Glutamatergic neuron (in vitro differentiated cells): ENCODE measurements at places on chromosomes 4 and X.

DNA sequence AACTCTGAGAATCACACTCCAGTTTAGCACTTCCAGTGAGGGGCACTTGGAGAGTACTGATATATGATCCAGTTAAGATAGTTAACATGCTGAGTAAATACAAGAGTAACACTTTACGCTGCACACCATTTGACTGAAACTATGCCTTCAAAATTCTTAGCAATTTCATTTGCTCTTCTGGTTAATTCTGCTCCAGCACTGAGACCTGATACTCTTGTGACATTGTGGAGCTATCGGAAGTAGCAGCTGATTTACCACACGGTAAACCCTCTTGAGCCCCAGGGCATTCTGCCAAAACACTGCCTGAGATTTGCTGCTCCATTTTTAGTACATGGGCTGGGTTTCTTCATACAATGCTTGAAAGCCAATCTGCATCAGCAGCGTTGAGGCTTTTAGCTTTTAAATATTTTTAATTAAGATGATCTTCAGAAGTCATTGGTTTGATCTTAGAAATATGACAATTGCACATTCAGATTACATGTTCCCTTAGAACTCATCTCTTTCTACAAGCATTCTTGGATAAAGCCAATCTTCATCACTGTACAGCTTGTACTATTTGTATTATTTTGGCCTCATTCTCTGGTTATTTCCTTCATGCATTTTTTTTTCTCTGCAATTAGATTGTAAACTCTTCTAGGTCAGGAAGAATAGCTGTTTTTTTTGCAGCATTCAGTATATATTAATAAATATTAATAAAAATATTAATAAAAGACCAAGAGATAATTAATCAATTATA lies 67.8 kb upstream of the ETNPPL start:
- DNase-seq, result no peak

GRCh38 chr4:76536373-76536689 lies 101.3 kb downstream of the SHROOM3 start:
- no peak for DNase-seq

DNA sequence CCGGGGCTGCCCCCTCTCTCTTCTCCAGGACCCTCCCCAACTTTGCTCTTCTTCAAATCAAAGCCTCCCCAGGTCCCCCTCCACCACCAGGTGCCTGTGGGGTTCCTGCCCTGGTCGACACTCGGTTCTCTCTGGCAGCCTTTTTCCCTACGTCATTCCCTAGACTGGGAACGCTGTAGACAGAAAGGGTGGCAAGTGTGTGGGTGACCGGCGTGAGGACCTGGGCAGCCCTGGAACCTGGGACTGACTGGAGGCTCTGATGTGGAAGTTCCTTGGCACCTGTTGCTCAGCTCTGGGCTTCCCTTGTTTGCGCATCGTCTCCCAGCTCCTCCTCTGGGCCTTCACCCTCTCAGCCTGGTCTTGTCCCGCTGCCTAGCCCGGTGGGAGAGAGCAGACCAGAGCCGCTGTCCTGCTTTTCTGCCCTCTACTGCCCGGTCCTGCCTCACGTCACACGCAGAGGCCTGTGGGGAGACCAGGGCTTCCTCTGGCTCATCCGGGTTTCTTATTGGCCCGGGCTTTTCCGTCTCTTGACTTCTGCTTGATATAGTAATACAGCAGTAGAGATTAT lies 1.3 kb downstream of the TACC3 start:
- no peak for DNase-seq

DNA sequence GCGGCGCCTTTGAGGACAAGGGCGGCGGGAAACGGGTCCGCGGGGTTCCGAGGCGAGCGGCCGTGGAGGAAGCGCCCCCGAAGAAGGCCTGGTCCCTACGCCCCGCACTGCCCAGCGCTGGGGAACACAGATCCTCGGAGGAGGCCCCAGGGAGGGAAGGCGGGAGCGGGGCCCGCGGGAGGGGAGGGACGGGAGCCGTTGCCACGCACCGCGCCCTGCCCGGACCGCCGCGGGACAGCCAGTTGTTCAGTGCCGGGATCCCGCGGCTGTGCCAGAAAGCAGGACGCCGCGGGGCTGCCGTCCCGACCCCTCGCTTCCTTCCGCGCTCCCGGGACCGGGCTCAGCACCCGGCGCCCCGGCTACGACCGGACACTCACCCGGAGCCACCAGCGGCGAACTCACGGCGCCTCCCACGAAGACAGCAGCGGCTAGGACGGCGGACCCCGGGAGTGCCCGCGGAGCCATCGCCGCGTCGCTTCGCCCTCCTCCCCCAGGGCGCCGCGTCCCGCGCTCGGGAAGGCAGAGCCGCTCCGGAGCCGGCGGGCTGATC lies 278 bp downstream of the RELL1 start:
- DNase-seq, result peak; percentile 67

- DNase-seq, result no peak
Measured at GRCh38 chr4:23171976-23172375, 479.2 kb downstream of the GBA3 start.

- DNase-seq, result no peak
Measured at GRCh38 chrX:26783512-26784225, 567.7 kb downstream of the MAGEB5 start.

- DNase-seq, result no peak
Measured at GRCh38 chr4:100826067-100826466, 308.2 kb upstream of the EMCN start.

DNA sequence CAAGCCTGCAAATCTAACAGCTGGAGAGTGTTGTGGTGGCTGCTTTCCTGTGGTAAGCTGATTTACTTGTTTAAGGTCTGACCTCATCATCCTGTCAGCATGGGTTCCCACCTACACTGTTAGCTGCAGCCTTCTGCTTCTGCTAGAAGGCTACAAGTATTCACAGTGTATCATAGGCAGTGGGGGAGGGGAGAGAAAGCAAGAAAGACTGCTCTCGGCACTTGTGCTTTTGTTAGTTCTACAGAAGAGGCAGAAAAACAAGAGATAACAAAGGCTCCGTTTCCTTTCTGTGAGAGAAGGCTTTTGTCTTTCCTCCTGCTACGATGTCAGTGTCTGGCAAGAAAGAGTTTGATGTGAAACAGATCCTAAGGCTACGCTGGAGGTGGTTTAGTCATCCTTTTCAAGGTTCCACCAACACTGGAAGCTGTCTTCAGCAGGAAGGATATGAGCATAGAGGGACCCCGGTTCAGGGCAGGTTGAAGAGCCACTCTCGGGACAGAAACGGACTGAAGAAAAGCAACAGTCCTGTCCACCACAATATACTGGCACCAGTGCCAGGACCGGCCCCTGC lies at the start of gene KLHL4:
Gene KLHL4, plus strand, starts transcription at position 232 of the 571 bp plus-strand sequence. Its CDS starts 92 bp downstream, at position 324.
- DNase-seq, result peak; percentile 30

DNA sequence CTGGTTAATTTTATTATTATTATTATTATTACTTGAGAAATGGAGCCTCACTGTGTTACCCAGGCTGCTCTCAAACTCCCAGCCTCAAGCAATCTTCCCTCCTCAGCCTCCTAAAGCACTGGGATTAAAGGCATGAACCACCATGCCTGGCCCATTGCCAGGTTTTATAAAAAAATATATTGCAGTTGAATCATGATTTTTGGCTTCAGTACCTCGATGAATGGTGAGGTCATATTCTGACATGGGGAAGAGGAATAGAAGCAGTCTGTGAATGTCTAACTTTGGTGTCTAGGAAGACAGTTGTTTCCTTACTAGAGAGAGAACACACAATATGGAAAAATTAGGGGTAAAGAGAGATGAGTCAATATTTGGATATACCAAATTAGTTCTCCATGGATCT lies 32.0 kb downstream of the CCSER1 start:
- DNase-seq, result no peak

- no peak for DNase-seq
Measured at GRCh38 chrX:11647138-11647537, 18.6 kb downstream of the ARHGAP6 start.

DNA sequence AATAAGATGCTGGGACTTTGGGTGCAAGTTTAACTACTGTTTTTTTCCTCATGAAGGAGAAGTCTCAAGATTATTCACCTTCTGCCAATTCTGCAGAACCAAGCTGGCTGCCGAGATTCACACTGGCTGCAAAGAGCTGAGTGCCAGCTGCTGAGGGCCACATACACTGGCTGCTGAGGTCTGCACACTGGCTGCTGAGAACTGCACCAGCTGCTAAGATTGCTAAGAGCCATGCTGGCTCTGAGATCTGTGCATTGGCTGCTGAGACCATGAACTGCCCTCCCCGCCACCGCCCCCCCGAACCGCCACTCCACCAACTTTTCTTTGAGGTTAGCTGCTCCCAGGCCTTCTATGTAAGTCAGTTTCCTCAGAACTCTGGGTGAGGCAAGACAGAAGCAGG lies 330.3 kb downstream of the CBLL2 start:
- no peak for DNase-seq

- DNase-seq, result peak; percentile 31
Measured at GRCh38 chr4:39637586-39638353, 895 bp downstream of the SMIM14 start.

DNA sequence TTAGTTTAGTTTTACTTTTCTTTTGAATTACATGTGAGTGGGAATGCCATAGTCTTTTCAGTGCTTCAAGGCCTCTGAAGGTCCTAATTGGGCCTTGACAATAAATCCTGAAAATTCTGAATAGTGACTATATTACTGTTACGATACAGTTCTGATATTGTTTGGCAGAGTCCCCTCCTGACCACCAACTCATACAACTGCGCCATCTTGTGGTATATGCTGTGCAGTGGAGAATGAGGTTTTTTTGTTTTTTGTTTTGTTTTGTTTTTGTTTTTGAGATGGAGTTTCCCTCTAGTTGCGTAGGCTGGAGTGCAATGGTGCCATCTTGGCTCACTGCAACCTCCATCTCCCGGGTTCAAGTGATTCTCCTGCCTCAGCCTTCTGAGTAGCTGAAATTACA lies 56.6 kb upstream of the CHRDL1 start:
- no peak for DNase-seq

DNA sequence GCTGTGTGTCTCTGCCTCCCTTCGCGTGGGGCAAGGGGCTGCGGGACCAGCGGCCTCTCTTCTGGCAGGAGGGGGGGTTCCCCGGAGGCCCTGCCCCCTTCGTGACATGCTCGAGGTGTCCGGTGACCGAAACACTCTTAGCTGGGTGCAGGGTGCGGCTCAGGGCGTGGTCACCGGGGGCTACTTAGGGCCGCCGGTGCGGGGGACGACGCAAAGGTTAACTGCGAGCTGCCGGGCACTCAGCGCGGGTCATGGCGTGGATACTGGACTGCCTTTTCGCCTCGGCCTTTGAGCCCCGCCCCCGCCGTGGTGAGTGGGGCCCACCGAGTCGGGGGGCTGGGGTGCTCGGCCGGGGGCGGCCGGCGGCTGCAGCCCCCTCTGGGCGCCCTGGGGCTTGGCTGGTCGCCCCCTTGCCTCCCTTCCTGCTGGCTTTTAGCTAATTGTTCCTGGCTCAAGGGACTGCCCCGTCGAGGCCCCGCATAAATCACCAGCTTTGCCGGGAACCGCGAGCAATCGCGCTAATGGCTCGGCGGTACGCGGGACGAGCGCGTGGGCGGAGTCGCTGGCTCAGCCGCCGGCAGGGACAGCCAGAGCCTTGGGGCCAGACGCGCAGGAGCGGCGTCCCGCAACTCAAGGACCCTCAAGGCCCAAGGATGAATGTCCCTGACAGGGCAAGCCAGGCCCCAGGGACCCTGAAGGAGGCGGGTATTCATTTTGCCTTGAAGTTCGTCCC lies at the start of gene ARHGAP36:
Gene ARHGAP36, plus strand, starts transcription at position 211 of the 733 bp plus-strand sequence. CDS start 23,320 bp downstream, outside the sequence.
- peak; percentile 54 for DNase-seq

- DNase-seq, result no peak
Measured at GRCh38 chr4:6307230-6307629, 37.6 kb downstream of the WFS1 start.

DNA sequence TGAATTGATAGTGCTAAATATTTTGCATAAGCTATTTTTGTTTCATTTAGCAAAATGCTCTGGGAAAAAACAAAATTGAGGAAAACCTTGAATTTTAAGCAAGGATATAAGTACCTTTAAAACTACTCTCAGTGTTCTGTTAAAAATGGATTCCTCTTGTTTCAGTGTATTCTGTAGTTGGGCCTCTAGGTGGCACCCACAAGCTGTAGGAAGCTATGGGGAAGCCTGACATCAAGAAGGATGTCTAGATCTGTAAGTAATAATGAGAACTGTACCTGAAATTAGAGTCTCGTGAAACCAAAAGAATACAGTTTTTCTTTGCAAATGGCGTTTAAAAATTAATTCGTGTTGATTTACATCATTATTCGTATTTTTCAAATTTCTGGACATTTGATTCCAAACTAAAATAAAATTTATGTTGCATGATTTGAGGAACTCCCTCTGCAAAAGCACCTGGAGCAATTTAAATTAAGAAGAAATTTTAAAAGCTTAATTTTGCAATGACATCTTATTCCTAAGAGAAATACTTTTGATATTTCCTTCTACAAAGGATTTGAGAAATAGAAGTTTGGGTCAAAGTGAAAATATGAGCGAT lies 51.2 kb downstream of the TMPRSS11E start:
- DNase-seq, result peak; percentile 54

DNA sequence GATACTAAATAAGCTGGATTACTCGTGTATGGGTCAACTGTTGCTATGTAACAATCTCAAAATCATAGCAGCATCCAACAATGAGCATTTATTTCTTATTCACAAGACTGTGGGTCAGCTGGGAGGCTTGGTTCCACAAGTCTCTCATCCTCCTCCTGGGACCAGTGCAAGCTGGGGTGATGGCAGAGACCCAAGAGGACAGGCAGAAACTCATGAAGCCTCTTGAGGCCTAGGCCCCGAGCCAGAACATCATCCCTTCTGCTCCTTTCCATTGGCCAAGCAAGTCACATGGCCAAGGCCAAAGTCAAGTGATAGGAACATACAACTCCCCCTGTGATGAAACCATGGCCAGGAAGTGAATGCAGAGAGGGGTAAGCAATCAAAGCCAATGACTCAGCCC lies 422.1 kb downstream of the BCOR start:
- DNase-seq, result no peak

DNA sequence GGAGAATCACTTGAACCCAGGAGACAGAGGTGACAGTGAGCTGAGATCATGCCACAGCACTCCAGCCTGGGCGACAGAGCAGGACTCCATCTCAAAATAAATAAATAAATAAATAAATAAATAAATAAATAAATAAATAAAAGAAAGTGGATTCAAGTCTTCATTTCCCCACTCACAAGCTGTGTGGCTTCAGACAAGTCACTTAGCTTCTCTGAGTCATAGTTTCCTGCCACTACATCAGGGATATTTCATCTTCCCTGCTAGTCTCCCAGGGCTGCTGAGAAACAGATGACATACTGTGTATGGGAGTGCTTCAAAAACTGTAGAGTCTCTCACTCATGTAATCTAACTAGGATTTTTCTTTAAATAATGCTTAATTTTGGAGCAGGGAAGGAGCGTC lies 37.2 kb downstream of the TBC1D9 start:
- no peak for DNase-seq
